A549 treated with Mapracorat at 1 μM for 4 hours (cell line): ENCODE measurements at places on chromosomes 13 and 19. TPM values are rescaled to one million over a fixed set of nuclear protein-coding genes. Genes with fewer than 3 reads are reported as not detected.

PRRG2 gene
- total RNA-seq: 0.44 to 1.1 TPM (median 0.75 TPM) in 5 replicates

GNG8 gene
- total RNA-seq: not detected in 5 replicates

WTIP gene
- 24.4 to 38.6 TPM (median 38.0 TPM) in 5 replicates for total RNA-seq

C19orf73 gene
- total RNA-seq: 1.2 to 2.4 TPM (median 1.6 TPM) in 5 replicates

PTGER1 gene
- 0.09 to 0.26 TPM (median 0.12 TPM) in 5 replicates for total RNA-seq

DCT gene
- not detected in 5 replicates for total RNA-seq

EEF1AKMT1 gene
- 3.3 to 6.5 TPM (median 4.9 TPM) in 5 replicates for total RNA-seq

MIA gene
- total RNA-seq: not detected in 5 replicates

FREM2 gene
- not detected in 5 replicates for total RNA-seq

ICAM5 gene
- 0.29 to 1.4 TPM (median 1.1 TPM) in 5 replicates for total RNA-seq

SAE1 gene
- 204 to 237 TPM (median 209 TPM) in 5 replicates for total RNA-seq

MAG gene
- total RNA-seq: not detected in 5 replicates

PGLYRP2 gene
- 0.06 TPM in 1 of 5 replicates, not detected in the others for total RNA-seq

FFAR3 gene
- 0.09 TPM in 1 of 5 replicates, not detected in the others for total RNA-seq

C2CD4C gene
- total RNA-seq: 0.30 to 0.73 TPM (median 0.51 TPM) in 5 replicates

PDX1 gene
- 0.05 to 0.12 TPM (median 0.09 TPM) in 5 replicates for total RNA-seq

ZNF728 gene
- total RNA-seq: not detected in 5 replicates

MISP3 gene
- 2.9 to 5.1 TPM (median 4.1 TPM) in 5 replicates for total RNA-seq

FAM83E gene
- 0.14 to 0.42 TPM (median 0.22 TPM) in 5 replicates for total RNA-seq
